ENCODE measurements at places on chromosomes 4 and X.

DNA sequence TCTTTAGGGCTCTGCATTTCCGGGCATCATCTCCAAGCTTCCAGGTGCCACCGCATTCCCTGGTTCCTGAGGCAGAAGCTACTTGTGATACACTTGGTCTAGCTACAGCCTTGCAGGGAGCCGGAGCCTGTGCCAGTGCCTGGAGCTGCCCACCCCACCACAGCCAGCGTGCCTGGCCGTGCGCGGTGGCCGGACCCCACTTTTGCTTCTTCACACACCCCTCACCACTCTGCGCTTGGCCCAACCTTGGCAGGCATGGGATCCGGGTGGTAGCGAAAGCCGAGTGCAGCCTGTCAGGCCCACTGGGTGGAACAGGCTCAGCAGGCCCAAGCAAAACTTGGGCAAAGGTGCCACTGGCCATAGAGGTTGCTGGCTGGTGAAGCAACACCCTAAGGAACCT is 823.7 kb downstream of the GLUD2 start:
- DNase-seq, result no peak

GRCh38 chr4:41331224-41331623 is 74.5 kb downstream of the UCHL1 start:
- no peak for DNase-seq

GRCh38 chr4:83082777-83083176 is 31.8 kb downstream of the PLAC8 start:
- no peak for DNase-seq

- DNase-seq, result no peak
Measured at GRCh38 chr4:136476753-136477152, 1055.5 kb downstream of the PCDH18 start.

DNA sequence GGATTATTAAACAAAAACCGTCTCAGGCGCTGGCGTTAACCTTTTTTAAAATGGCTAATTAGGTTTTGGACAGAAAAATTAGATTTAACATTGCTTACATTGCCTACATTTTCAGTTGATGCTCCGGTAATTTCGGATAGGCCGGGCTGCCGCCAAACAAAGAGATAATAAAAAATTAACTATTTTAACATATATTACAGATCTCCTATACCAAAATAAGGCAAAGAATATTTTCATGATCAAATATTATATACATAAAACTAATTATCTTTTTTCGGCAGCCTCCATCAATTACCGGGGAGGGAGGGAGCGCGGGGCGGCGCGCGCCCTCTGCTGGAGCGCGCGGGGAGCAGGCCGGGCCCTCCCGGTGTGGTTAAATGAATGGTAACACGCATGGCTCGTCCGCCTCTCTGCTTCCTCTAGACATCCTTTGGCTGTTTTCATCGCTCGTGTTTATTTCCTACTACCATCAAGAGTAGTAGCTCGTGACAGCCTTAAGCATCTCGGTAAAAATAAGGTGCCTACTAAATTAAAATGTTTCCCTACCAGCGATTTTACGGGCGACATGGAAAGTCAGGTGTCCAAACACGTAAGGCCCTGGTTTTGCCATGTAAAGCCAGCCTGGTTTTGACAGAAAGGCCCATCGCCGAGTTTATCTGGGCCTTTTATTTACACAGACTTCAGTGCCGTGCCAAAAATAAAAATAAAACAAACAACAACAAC is 52.4 kb upstream of the TMEM33 start:
- peak; percentile 30 for DNase-seq

DNA sequence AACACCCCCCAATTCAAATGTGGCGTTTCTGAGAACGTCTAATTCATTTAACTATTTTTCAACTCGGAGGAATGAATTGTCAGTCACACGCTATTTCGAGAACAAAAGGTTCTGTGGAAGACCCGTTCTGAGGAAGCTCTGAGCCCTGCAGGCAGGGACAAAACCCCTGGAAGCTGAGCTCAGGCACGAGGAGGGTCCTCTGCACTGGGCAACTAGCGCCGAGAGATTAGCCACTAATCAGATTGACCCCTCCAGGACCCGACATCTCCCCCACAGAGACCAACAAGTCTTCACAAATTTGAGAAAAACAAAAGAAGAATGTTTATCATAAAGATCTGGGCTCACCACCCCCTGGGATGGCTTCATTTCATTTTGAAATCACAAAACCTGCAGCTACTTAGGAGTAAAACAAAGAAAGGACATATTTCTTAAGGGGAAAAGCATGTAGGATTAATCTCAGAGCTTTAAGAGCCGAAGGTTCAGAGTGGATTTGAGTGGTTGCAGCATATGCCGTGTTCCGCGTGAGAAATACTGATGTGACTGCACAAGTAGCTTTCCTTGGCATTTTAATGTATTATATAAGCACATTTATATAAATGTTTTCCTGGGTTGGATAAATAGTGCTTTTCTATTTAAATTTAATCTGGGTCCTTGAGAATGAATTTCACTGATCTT is 41.8 kb downstream of the ADRA2C start:
- DNase-seq, result no peak

DNA sequence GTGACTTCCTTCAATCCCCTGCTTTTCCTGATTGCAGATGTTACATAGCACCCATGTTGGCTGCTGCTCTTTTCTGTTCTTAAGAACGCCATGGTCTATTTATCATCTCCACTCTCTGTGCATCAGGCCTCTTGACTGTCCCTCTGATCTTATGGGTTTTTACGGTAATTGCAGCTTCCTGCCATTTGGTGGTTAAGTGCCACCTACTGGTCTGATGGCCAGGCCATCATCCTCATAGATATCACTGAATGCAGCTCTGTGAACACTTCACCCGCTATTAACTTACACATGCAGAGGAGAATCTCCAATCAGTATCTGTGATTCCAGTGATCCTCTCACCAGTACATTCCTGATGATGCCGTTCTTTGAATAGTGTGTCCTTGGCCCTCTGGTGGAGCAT is 382.4 kb downstream of the TRAM1L1 start:
- DNase-seq, result no peak

GRCh38 chrX:10021461-10022272 is 54.5 kb downstream of the CLDN34 start:
- no peak for DNase-seq

- no peak for DNase-seq
Measured at GRCh38 chrX:103999234-103999633, 14.3 kb downstream of the H2BW1 start.

DNA sequence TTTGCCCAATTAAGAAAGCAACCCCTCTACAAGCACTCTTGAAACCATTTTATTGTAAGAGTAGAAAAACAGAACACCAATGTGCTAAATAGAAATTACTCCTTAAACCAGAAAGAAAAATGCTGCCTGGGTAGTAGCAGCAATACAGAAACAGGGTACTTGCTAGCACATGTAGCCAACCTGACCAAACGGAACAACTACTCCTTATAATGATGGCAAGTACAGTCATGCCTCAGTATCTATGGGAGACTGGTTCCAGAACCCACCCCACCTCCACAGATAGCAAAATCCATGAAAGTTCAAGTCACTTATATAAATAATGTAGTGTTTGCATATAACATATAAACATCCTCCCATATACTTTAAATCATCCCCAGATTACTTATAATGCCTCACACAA is 168.8 kb downstream of the ATRX start:
- DNase-seq, result no peak

DNA sequence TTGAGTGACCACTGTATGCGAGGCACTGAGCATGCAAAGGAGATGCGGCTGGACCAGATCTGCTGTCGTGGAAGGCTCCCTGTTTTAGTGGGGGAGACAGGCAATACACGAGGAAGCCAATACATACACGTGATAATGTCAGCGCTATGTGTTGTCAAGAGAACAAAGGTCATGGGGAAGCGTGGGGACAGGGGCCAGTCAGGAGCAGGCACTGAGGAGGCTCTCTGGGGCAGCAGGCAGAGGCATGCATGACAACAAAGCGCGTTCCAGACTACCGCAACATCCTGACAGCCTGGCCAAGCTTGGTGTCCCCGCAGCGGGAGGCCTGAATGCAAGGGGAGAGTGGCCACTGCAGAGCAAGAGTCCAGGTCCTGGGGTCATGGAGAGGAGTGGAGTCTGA is 61.9 kb downstream of the DCTD start:
- DNase-seq, result no peak

- no peak for DNase-seq
Measured at GRCh38 chrX:128754130-128754529, 701.9 kb upstream of the ACTRT1 start.

GRCh38 chrX:29947225-29947624 is 268.1 kb upstream of the MAGEB2 start:
- DNase-seq, result no peak

GRCh38 chr4:3709846-3710441 is 56.2 kb upstream of the ADRA2C start:
- no peak for DNase-seq

- DNase-seq, result no peak
Measured at GRCh38 chrX:134423606-134424005, 36.4 kb upstream of the HPRT1 start.

GRCh38 chr4:16508968-16509367 is 282.7 kb upstream of the TAPT1 start:
- DNase-seq, result no peak

- DNase-seq, result no peak
Measured at GRCh38 chr4:104490096-104490769, 4.5 kb downstream of the CXXC4 start.

DNA sequence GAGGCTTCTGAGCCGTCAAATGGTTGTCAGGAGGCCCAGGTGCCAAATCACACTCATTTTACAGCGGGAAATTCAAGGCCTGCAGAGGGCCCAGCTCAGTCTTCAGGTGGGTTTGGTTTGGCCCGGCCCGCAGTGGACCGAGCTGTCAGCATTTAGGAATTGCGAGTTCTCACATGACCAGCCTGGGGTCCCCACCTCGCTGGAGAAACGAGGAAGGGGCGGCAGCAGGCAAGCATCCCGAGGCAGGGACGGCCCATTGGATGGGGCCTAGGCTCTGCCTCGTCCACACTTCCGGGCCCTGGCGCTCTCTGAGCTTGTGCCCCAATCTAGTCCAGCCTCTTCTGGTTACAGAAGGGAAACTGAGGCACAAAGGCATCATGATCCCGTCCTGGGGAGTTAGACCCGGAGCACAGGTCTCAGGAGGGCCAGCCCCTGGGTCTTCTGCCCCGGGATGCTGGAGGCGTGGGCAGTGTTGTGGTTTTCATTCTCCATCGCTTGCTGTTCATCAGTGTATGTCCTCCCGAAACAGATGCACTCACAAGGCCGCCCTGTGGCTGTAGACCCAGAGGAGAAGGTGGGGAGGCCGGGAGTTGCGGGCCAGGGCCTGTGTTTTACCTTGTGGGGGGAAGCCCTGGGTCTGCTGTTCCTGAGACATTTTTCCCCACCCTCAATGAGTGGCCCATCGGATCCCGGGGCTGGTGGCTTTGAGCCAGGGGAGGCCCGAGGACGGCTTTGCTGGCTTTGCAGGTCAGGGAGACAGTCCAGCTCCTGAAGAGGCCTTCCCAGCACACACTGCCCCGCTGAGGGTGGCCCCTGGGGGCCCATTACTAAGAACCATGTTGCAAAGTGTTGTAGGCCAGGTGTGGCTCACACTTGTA is 8.9 kb downstream of the PSAPL1 start:
- no peak for DNase-seq

- DNase-seq, result no peak
Measured at GRCh38 chrX:45186643-45187026, 14.0 kb downstream of the DIPK2B start.

DNA sequence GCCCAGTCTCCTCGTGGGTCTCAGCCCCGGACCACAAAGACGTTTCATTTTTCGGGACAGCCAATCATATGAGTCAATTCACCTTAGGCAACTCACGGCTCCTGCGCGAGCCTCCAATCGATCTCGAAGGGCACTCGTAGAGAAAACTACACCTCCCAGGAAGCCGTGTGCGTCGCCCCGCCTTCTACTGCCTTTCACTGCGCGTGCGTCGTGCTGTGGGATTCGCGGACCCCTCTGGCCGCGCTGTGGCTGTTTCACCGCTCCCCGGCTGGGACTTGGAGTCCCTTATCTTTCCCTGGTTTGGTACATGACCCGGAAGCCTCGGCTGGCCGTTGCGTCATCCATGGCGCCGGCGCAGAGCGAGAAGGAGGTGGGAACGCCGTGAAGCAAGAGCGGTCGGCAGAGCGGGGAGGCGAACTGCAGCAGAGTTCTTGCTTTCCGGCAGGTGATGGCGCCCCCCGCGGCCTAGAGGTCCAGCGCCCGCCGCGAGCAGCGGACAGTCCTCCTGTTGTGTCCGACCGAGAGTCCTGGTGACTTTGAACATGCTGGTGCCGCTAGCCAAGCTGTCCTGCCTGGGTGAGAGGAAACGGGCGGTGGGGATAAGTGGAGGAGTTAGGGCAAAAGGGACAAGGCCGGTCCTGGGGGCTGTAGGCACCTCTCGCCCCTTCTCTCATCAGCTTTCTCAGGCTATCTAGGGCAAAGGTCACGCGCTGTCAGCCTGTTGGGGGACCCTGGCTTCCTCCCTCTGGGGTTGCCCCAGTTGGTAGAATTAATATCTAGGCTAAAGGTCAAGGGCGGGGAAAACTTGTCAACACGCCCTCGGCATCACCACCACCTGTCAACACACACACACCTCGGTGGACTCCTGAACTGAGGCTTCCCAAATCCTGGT is at the start of gene ETFDH:
Gene ETFDH (plus strand): TSS at position 382 of the 892 bp plus-strand sequence. CDS start 161 bp downstream, at position 543.
- peak; percentile 97 for DNase-seq

GRCh38 chrX:51759055-51759839 is 16.0 kb downstream of the GSPT2 start:
- no peak for DNase-seq

GRCh38 chr4:176791591-176792325 is 964 bp downstream of the VEGFC start:
- DNase-seq, result no peak

DNA sequence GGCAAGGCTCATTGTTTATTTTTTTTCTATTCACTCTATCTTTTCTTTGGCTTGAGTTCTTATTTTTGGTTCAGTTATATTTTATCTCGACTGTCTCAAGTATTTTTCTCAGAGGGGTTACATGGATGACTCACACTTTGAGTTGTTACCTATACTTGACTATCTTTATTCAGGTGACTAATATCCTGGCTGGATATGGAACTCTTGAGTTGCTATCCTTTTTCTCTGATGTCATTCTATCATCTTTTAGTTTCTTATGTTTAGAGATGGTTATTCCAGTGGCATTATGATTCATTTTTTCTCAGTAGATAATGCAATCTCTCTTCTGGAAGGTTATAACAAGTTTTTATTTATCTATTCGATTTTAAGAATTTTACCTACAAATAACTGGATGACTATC is 117.9 kb downstream of the COX18 start:
- no peak for DNase-seq

GRCh38 chr4:153785910-153786721 is 2.8 kb downstream of the SFRP2 start:
- DNase-seq, result no peak

DNA sequence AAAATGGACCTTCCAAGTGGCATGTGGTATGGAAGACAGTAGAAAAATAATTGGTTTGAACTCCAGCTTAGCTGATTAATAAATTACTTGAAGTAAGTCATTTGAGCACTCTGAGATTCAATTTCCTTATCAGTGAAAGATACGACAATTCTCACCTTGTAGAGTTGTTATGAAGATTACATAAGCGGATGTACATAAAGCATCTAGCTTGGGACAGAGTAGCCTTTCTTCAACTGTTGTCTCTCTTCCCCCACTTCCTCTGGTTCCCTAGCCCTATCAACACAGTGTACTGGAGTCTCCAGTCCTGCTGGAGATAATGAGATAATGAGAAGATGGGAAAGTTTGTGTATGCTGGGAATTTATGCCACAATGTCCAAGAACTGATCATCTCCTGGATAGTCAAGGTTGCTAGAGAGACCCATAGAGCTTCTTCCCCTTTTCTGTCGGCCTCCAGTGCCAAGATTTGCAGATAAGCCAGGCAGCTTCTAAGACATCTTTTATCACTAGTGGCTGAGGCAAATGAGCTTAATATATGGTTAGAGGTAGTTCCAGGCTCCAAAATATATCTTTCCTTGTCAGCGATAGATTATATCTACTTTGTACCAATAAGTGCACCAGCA is 33.9 kb downstream of the VSIG4 start:
- no peak for DNase-seq

- no peak for DNase-seq
Measured at GRCh38 chr4:87327136-87327535, 4.5 kb upstream of the HSD17B13 start.

Data from CD8-positive, alpha-beta memory T cell (primary cell).